ENCODE measurements at places on chromosomes 11 and 22.

DNA sequence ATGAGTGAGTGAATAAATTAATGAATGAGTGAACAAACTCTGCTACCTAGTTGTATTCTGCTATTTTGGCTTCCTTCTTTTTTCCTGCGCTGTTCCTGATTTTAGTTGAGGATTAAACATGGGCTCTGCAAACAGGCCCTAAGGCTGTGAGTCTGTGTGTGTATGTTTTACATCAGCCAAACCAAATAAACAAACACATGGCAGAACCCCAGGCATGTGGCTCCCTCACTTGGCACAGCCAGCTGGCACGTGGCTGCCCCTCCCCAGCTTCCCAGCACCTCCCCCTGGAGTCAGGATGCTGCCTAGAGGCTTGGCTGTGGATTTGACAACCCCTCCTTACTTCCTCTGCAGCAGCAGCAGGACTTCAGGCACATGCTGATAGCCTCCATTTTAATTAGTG, 593.2 kb downstream of the INSC start:
- no peak for DNase-seq

DNA sequence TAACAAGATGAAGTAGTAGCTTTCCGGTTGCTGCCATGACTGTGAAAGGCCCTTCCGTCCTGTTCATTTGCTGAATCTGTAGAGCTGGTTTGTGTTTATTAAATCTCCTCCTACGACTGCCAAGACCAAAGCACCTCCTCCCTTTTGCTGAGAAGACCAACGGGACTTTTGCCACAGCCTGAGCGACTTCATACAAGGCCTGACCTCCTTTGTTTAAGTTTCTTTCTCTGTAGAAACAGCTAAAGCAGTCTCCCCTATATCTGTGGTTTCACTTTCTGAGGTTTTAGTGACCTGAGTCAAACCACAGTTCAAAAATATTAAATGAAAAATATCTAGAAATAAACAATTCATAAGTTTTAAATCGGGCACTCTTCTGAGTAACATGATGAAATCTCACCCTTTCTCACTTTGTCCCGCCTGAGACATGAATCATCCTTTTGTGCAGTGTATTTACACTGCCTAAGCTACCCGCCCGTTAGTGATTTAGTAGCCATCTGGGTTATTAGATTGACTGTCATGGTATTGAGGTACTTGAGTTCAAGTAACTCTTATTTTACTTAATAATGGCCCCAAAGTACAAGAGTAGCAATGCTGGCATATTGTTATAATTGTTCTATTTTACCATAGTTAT, 119.1 kb upstream of the LRRC4C start:
- no peak for DNase-seq

GRCh38 chr11:75265851-75266531, 25.4 kb downstream of the TPBGL start:
- no peak for DNase-seq

GRCh38 chr11:34332524-34332923, 25.3 kb downstream of the ABTB2 start:
- no peak for DNase-seq

GRCh38 chr11:64415286-64415685, 56.3 kb downstream of the RPS6KA4 start:
- no peak for DNase-seq

- no peak for DNase-seq
Observed at GRCh38 chr11:86440305-86440716, 65.6 kb downstream of the CCDC81 start.

- no peak for DNase-seq
Observed at GRCh38 chr11:132648851-132649250, 883.5 kb downstream of the OPCML start.

DNA sequence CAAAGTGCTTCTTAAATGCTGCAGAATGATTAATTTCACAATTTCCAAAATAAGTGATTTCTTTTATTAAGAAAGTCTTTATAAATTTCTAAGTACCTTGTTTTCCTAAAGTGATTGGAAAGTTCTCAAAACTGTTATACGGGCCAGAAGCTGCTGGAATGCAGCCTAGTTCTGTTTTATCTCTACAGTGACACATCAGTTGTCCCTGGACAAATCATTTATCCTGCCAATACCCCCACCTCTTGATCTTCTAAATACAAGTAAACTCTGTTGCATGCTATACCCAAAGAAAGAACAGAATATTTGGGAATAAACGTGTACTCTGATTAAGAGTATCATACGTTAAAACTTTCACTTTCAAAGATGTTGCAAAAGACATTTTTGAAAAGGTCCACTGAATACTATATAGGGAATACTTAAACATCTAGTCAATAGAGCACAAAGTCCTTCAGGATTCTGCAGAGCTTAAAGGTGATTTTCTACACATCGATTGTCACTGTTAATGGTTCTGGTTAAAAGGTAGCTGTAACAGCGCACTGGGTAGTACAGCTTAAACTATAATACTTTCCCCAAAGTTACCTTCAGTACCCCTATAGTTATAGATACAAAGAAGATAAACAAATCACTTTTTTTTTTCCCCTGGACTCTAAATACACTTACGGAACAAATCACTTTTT, 92.1 kb upstream of the APOA1 start:
- DNase-seq = no peak

- DNase-seq = no peak
Observed at GRCh38 chr11:111177037-111177871, 68.3 kb upstream of the POU2AF2 start.
